ENCODE measurements at places on chromosomes 2 and 18.
A peak's percentile ranks its signal among the peaks of the same experiment; 100 is the strongest.

GRCh38 chr2:209633911-209634310 lies 137.7 kb upstream of the UNC80 start:
- no peak for DNase-seq

GRCh38 chr2:104860451-104860790 lies 6.5 kb downstream of the POU3F3 start:
- DNase-seq, result no peak

DNA sequence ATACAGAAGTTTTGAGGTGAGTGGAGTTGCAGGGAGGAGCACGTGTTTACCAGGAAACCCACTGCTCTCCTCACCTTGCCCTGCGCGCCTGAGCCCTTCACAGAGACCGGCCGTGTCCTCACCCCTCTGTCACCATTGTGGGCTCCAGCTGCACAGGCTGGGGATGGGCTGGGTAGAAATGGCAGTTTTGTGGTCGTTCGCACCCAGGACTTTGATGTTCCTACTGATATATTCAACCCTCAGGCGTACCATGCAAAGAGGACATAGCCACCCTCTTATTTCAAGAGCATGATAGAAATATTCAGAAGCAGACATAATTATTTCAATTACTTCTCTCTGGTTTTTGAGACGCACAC lies 78.2 kb downstream of the GBX2 start:
- DNase-seq, result no peak

- DNase-seq, result no peak
These were observed 174.7 kb downstream of the LPIN1 start for GRCh38 chr2:11920993-11921583.

DNA sequence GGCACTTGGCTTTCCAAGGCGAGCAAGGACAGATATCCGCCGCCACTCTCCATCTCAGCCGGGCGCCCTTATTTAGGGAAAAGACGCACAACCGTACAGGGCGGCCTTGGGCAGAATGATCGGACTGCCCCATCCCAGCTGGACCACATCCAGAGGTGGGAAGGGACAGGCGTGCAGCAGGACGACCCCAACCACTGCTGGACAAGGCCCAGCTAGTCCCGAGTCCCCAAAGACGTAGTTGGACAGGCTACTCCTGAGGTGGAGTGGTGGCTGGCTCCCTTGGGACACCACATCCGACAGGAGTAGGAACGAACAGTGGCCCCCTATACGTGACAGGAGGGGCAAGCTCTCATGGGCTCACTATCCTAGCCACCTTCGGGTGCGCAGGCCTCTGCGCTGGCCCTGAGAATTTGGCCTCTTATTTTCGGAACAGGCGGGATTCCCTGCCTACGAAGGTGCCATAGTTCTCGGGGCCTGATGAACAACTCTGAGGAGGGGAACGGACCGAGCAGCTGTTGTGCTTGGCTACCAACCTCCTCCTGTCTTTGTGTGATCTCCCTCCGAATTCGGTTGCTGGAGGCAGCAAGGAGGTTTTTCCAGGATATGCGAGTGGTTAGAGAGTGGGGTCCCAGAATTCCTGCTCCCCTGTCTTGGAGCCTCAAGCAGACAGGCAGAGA lies 2.3 kb downstream of the FEV start:
- DNase-seq, result no peak

GRCh38 chr2:195407783-195408182 lies 249.2 kb upstream of the SLC39A10 start:
- DNase-seq, result no peak

DNA sequence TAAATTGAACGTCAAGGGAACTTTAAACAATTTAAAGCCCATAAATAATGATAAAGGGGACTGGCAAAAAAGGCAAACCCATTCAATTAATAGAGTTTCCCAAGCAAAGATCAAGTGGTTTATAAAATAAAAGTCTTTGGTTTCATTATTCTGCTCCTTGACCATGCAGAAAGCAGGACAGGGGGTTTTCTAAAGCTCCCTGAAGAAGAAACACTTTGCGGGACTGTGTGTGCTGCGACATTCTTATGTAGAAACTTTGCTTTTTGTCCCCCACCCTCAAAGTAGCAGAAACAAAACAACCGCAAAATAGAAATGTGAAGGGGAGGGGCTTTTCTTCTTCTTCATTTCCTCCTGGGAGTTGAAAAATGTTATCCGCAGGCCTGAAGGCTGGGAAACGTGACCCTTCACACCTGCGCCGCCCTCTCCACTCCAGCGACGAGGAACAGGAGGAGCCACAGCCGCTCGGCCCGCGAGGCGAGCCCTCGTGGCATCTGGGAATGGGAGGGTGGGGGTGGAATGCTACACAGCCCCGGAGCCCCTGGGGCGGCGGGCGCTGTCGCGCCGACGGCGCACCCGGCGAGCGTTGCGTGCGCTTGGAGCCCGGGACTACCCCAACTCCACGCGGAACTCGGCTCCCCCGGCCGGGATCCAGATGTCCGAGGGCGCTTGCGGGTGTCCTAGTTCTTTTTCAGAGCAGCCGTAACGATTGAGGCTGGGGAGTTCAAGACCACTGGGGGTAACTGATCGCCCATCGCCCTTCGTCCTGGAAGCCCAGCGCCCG lies 4.3 kb upstream of the GBX2 start:
- peak; percentile 83 for DNase-seq

DNA sequence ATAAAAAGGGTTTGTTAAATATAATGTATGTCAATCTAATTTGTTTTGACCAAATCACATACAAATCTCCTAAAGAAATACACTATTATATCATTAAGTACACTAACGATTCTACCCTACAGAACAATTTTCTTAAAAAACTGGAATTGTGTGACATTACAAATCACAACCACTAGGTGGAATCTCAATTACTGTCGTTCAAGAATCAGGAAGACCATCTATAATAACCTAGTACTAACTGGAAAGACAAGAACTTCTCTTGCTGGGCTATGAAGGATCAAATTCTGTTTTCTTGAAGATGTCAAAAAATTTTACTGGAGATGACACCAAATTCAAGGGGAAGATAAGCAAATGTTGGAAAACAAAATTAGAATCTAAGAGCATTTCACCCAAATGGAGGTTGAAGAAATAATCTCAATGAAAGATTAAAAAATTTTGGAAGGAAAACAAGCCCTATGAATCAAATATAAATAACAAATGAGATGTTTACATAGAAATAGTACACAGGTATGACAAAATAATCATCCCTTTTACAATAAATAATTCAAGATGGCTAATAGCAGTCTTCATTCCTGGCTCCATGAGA lies 110.9 kb downstream of the STK39 start:
- DNase-seq, result no peak

DNA sequence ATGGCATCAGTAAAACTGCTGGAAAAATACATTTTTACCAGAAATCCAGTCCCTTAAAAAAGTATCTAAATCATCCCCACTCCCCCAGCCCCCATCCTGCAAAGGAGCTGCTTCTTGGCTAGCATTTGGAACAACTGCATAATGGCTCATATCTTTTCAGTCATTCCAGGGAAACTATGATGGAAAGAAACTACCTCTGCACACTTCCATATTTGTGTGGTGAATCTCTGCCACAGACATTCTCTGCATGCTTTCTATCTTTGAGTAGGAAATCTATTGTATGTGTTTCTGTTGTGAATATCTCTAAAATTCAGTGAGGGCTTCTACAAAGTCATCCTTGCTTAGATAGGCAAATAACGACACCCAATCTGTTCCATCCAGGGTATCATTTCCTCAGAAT lies 632.3 kb downstream of the LRP1B start:
- DNase-seq, result no peak

GRCh38 chr2:134207589-134208209 lies 46.2 kb upstream of the MGAT5 start:
- no peak for DNase-seq

DNA sequence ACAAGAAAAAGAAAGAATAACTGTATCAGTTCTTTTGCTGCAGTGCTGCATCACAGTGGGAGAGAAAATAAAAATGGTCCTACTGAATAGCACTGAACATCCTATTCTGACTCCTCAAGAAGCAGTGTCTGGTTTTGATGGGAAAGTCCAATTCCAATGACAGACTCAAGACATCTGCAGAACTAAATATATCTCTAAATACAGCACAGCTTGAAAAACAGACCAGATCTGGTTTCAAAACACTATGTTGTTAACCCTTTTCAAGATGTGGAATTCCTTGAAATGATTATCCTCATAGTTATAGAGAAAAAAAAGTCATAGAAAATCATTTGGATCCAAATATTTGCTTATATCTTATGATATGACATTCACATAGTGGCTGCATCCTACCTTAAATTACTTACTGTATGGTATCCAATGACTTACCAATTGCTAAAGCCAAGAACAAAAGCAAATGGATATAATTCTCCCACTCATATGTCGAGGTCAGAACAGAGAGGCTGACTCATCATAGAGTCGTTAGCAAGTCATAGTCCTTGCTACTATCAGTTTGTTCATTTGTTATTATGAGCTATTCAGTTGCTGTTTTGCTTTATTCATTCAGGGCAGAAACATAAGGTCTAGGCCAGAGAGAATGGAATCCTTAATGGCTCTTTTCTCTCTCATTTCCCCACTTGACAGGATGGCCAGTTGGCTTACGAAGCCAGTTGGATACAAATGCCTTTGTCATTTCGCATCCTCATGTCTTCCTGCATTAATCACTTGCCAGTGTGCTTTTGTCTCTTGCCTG lies 62.5 kb upstream of the ACVR2A start:
- DNase-seq, result no peak

- peak; percentile 67 for DNase-seq
These were observed 11.3 kb downstream of the ZNF516 start for GRCh38 chr18:76483780-76484179.

DNA sequence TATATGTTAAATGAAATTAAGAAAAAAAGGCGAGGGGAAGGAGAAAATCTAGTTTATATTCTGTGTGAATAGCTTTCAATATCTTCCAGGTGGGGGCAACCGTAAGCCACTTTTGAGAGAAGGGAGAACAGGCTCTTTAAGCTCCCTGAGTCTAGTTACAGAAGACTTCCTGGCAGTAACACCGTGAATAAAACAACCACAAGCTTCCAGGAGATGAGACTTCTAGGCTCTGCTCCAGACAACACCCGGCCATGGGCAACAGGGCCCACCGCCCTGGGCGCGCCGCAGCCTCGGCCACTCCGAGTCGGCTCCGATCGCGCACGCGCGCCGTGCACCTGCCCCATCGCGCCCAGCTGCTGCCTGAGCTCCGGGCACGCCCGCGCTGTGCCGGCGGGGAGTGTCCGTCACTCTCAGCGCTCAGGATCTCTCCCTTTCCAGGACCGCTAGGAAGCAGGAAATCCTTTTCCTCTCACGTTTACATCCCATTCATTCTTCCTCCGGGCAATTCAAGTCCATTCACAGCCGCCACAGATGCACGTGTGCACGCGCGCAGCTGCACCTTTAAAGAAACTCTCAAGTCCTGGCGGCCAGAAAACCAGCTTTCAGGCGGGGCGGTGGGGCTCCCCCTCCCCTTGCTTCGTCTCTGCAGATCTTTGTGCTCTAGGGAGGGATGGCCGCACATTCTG lies 19.4 kb upstream of the PAX3 start:
- DNase-seq, result no peak

DNA sequence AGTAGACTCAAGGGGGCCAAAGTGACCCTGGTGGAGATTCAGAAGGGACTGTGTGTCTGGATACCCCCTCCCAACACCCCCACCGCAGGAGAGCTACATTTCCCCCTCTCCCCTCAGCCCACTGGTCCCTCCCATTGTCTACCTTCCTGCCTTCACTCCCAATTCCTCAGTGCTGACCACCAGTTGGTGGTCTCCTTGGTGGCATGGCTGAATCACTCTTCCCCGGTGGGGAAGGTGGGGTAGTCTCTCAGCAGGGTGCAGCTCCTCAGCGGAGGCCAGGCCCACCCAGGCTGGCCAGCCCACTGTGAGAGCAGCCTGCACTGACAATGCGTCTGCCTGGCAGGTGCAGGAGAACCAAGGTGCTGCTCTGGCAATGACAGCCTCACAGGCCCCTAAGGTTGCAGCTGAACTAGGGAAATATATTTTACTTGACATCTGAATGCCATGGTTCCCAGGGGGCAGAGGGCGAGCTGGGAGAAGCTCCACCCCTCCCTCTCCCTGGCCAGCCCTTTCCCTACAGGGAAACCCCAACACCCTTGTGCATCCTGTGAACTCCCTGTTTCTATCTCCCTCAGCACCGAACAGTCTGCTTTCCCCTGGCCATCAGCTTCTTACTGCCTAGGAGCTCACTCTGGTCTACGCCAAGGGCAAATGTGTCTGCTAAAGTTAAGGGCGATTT lies 62.6 kb upstream of the PAX8 start:
- no peak for DNase-seq

DNA sequence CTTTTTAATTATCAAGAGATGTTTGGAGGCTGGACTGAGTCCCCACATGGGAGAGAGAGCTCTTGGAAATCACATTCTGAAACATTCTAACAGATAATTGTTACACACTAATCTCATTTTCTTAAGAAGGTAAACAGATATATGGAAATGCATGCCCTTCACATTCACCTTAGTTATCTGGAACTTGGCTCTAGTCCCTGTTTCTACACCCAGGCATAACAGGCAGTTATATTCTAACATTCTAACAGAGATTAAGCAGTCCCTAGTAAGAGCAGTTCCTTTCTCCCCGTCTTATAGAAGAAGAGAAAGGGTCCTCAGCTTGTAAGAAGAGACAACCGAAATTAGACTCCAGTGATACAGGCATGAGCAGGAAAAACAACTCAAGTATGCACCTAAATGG lies 385.4 kb downstream of the SOX11 start:
- DNase-seq, result no peak

GRCh38 chr18:8943900-8944870 lies 158.3 kb upstream of the NDUFV2 start:
- DNase-seq, result no peak

DNA sequence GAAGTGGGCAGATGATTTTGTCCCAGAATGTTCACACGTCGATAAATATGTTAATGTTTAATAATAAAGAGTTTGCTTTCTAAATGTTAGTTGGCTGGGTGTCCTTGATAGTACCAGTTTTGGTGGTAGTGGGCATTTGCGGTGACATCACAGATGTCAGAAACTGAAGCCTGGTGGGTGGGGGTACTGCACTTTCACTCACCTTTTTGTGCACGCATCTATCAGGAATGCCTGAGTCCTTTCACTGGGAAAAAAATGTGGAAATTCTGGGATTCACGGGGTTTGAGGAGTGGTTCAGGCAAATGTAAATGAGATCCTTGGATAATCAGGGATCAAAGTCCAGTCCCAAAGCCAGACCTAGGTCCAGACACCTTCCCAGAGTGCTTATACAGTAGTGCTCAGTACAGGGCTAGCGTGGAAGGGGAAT lies 3.2 kb downstream of the EPAS1 start:
- DNase-seq, result no peak

GRCh38 chr18:37402735-37403099 lies 162.9 kb downstream of the CELF4 start:
- no peak for DNase-seq

DNA sequence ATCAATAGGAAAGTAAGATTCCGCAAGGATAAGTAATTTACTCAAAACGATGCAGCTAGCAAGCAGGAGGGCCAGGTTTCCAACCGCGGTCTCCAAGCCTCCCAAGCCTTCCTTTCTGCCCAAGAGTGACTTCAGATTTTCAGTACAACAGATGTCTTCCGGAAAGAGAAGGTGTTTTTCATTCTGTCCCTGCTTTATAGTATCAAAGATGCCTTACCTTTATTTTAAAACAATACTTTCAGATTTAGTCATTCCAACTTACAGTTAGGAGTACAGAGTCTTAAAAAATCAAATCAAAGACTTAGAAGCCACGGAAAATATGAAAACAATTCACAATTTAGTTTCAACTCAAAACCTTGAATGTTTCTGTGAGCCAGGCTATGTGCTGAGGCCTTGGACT lies 43.6 kb downstream of the CYB5A start:
- DNase-seq, result no peak

GRCh38 chr2:174477759-174478158 lies 9.1 kb downstream of the GPR155 start:
- no peak for DNase-seq

All from mesenteric fat pad (tissue), 1 donor.